Esophagus muscularis mucosa (tissue), 4 donors: ENCODE measurements at places on chromosomes 16 and 17. TPM values are rescaled to one million over a fixed set of nuclear protein-coding genes. Genes with fewer than 3 reads are reported as not detected.

GRCh38 chr17:29243792-29244191 lies 2.9 kb upstream of the CRYBA1 start:
- DNase-seq, result peak; percentile 68

Gene CDH1
- 0.17 TPM for total RNA-seq

DNA sequence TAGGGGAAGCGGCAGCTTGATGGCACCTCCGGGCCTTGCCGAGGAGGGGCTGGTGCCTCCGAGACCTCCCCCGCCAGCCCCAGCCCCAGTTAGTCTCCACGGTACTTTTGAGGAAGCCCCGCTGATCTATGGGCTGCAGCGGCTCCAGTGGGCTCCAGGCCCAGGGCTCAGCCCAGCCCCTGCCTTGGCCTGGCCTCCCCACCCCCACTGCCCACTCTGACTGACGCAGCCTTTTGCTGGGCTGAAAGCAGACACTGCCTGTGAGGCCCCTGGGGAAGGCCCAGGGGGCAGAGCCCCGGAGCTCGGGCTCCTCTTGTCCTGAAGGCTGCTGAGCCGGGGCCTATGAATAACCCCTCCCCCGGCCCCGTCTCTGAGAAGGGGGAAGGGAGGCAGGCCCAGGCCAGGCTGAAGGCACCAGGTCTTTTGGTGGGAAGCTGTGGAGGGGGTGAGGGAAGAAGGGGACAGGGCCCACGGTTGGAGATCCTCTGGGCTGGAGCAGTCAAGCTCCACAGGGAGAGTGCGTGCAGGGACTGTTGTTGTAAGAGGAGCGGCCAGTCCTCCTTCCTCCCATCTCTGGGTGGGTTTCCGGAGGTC lies 7.5 kb upstream of the SMTNL2 start:
- no peak for DNase-seq

DNA sequence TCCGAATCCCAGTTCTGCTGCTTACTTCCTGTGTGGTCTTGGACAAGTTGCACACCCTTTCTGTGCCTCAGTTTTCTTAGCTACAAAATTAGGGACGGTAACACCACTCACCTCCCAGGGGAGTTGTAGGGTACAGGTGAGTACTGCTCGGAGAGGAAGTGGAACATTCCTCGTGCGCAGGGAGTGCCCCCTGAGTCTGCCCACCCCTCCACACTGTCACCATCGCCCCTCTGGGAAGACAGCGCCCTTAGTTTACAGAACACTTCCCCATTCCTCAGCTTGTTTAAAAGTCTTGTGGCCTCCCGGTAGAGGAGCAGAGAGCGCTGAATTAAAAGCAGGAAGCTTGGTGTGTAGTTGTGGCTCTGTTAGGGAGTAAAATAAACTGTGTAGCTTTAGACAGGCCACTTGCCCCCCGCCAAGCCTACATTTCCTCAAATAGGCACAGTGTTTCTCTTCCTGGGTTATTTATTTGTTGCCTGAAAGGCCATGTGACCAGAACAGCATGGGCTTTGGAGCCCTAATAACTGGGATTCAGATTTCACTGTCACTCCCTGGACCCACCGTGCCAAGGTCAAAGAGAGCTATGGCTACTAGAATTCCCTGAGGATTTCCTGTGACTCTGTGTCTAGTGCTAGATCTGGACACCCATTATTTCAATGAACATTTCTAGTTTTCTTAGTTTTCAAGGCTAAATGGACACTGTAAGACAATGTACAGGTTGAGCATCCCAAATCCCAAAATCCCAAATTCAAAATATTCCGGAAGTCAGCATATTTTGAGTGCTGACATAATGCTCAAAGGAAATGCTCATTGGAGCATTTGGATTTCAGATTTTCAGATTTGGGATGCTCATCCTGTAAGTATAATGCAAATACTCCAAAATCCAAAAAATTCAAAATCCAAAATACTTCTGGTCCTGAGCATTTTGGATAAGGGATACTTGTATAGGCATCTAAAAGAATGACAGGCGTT lies 372.5 kb downstream of the SNX29 start:
- no peak for DNase-seq

- no peak for DNase-seq
Observed at GRCh38 chr17:47720754-47721533, 12.1 kb upstream of the TBX21 start.

GRCh38 chr16:88651276-88651988 lies 579 bp upstream of the CYBA start:
- DNase-seq, result no peak

- DNase-seq, result no peak
Observed at GRCh38 chr16:19864566-19864965, 20.1 kb downstream of the GPRC5B start.

Gene MYH11
- 15,030 TPM for total RNA-seq

DNA sequence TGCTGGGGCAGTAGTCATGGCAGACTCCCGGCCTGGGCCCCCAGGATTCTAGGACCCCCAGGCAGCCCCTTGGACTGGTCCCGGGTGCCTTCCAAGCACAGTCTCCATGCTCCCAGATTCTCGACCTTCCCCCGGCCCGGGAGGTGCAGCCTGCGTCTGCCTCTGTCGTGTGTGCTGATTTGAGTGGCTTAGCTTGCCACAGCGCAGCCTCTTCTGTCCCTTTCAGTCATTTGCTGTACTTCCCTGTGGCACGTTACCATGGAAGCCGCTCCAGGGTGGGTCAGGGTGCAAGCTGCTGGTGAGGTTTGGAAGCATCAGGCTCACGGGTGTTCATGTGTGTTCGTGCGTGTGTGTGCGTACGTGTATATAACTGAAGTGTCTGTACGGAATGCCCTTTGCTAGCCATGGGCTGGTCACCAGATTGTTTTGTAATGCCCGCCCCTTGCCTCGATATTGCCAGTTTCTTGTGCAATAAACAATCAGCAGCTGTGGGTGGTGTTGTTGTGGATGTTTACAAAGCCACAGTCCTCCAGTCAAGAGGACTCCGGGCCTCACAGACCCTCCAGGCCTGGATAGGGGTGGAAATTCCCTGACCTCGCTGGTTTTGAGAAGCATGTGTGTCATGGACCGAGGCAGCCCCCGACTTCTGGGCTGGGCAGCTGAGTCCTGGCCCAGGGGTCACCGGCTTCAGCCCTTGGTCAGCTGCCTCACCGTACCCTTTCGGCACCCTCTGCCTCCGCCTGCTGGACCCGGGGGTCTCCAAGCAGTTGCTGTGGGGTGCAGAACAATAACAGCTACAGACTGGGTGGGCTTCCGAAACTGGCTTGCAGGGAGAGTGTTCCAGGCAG lies 9.7 kb upstream of the CLEC18A start:
- DNase-seq, result no peak

- DNase-seq, result no peak
Observed at GRCh38 chr17:9239246-9239792, 218.0 kb downstream of the NTN1 start.

GRCh38 chr17:14559264-14560119 lies 258.6 kb downstream of the HS3ST3B1 start:
- peak; percentile 60 for DNase-seq

GRCh38 chr17:76152591-76152990 lies 11.5 kb upstream of the FOXJ1 start:
- DNase-seq, result no peak

DNA sequence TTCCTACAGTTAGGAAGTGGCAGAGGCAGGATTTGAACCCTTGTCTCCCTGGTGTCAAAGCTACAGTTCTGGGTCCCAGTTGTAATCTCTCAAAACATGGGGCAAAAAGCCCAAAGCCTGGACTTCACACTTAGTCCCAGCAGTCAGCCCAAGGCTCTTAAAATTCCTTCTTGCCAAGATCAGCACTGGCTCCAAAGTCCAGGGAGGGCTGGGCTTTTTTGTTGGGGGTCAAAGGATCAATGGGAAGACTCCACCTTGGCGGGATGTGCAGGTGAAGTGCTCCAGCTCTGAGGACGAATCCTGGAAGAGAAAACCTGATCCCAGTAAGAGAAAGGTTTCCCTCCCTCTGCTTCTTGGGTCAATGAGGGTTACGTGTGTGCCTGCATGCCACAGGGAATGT lies 195.5 kb downstream of the HAPSTR1 start:
- DNase-seq, result no peak

Gene ARHGAP23
- total RNA-seq, result 150 TPM

GRCh38 chr17:81500047-81500446 lies 12.6 kb downstream of the ACTG1 start:
- no peak for DNase-seq

DNA sequence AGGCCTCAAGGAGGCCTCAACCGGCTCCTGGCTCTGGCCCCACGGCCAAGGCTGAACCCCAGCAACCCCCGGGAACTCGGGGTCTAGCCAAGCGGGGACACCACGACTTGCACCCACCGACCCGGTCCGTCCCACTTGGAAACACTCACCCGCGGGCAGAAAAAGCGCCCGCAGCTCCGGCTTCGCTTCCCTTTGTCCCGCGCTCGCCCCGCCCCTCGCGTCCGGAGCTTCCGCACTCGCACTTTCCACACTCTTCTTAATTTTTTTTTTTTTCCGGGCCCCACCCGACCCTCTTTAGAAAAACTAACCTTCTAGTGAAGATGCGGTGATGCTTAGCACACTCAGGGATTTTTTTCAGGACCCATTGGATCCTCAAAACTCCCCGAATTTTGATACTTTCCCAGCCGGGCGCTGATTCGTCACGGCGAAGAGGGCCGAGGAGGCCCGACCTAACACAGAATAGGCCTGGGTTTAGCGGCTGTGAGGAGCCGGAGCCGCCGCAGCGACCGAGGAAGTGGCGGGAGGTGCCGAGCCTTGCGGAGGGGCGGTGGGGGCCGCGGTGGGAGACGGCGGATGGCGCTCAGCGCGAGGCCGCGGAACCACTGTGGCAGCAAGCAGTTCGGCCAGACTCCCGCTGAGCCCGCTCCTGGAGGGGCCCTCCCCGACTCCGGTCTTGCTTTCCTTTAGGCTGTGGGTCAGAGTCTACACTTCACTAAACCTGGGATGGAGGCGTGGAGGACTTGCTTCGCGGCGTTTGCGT lies at the start of gene SMARCE1:
Gene SMARCE1, minus strand, starts transcription at position 195 of the 760 bp plus-strand sequence. CDS start 2,016 bp downstream, outside the sequence.
- DNase-seq, result peak; percentile 95

Gene TRIM65
- total RNA-seq, result 19.1 TPM

DNA sequence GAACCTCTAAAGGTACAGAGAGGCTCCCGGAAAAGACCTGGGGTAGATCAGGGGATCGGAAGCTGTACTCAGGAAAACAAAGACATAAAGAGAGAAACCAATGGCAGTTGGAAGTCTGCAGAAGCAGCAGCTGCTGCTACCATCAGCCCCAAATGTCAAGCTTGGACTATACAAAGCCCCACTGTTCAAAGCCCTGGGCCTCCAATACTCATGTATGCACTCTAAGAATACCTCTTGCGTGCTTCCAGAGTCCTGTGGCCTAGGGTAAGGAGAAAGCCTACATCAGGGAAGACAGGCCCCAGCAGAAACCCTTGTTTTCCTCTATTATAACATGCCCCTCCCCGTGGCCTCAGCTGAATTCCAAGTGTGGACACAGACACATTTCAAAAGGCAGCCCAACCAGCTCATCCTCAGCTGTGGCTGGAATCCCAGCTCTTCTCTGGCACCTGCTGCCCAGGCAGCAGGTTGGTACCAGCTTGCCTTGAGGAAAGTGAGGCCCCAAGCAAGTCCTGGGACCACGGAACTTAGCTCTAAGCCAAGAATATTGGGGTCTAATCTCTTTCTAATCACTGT lies 19.3 kb upstream of the MTMR4 start:
- DNase-seq, result no peak

- DNase-seq, result no peak
Observed at GRCh38 chr17:37180376-37180775, 195.4 kb upstream of the C17orf78 start.

GRCh38 chr16:52193441-52193840 lies 353.5 kb downstream of the TOX3 start:
- peak; percentile 34 for DNase-seq

DNA sequence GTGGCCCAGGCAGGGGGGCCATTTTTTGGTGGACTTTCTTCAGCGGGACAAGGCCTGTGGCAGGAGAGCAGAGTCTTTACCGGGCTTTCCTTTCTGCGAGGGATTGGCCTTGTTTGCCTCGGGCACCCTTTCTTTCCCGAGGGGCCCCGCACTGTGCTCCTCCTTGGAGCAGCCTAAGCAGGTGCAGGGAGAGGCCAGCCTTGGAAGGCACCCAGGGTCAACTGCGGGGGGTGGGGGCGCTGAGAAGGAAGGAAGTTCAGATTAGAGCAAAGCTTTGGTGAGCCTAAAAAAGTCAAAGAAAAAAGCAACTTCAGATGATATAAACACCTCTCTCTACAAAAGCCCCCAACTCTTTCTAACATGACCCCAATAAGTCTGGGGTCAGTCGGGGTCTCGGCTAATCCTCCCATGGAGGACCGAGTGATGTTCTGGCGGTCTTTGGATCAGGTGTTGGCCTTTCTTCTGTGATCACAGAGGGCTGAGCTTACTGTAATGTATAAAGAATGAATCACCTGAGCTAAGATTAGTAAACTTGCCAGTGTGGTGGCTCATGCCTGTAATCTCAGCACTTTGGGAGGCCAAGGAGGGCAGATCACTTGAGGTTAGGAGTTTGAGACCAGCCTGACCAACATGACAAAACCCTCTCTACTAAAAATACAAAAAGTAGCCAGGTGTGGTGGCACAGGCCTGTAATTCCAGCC lies 63.0 kb downstream of the PGS1 start:
- no peak for DNase-seq

Gene ANKRD40CL
- total RNA-seq, result 0.11 TPM

Gene DEXI
- 119 TPM for total RNA-seq

- no peak for DNase-seq
Observed at GRCh38 chr17:57622683-57623433, 122.2 kb downstream of the CCDC182 start.

DNA sequence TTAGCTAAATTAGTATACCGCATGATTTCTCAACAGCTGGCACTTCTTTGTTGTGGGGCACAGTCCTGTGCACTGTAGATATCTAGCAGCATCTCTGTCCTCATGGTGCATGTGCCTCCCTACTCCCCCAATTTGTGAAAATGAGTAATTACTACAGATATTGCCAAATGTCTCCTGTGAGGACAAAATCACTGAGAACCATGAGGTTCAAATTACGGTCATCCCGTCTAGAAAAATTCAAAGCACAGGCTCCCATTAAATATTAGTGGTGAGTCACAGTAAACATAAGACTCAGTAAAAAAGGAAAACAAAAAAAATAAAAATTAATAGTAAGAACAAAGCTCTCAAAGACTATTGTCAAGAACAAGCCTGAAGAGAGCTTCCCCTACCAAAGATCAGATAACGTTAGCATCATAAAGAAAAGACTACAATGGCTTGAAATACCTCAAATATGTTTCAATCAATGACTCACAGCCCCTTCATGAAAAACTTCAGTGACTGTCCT lies 57.8 kb downstream of the STH start:
- DNase-seq, result no peak

Gene DOC2B
- total RNA-seq, result 18.0 TPM

GRCh38 chr16:85104821-85105391 lies 7.4 kb downstream of the CIBAR2 start:
- DNase-seq, result no peak

Gene PAQR4
- 2.2 TPM for total RNA-seq

Gene PRSS36
- 3.9 TPM for total RNA-seq

Gene ENPP7
- total RNA-seq, result not detected

Gene TNK1
- total RNA-seq, result 6.8 TPM
